ENCODE measurements at places on chromosomes 1 and 21. TPM values are rescaled to one million over a fixed set of nuclear protein-coding genes. Genes with fewer than 3 reads are reported as not detected.

ADAMTS1 gene
- total RNA-seq = 17.9 TPM

TRIM17 gene
- 0.72 TPM for total RNA-seq

PTGER3 gene
- 96.0 TPM for total RNA-seq

CDC20 gene
- total RNA-seq = 309 TPM

DFFA gene
- 49.7 TPM for total RNA-seq

ADAMTS4 gene
- total RNA-seq = 28.6 TPM

UBE2G2 gene
- total RNA-seq = 212 TPM

ARHGAP30 gene
- total RNA-seq = not detected

AMPD1 gene
- total RNA-seq = 0.19 TPM

CAPZB gene
- 214 TPM for total RNA-seq

HCN3 gene
- total RNA-seq = 12.2 TPM

ABCA4 gene
- 0.44 TPM for total RNA-seq

TP73 gene
- total RNA-seq = 10.0 TPM

COX20 gene
- total RNA-seq = 59.0 TPM

SPRR2A gene
- not detected for total RNA-seq

SPRR1B gene
- total RNA-seq = not detected

ATP6V1G3 gene
- 0.71 TPM for total RNA-seq

SLC30A10 gene
- not detected for total RNA-seq

ZBTB18 gene
- total RNA-seq = 15.2 TPM

PDPN gene
- total RNA-seq = 30.2 TPM

GFI1 gene
- total RNA-seq = 0.52 TPM

SLC6A17 gene
- not detected for total RNA-seq

HPDL gene
- 7.8 TPM for total RNA-seq

RNPC3 gene
- 20.1 TPM for total RNA-seq

KIF26B gene
- total RNA-seq = not detected

WNT3A gene
- total RNA-seq = not detected

NPL gene
- 6.9 TPM for total RNA-seq

LRRC38 gene
- not detected for total RNA-seq

NLRP3 gene
- total RNA-seq = not detected

CCDC30 gene
- total RNA-seq = 7.7 TPM

RNU1-1 gene
- 1,866 TPM for total RNA-seq

EEIG2 gene
- 15.7 TPM for total RNA-seq

C1orf226 gene
- 34.3 TPM for total RNA-seq

NPHS2 gene
- not detected for total RNA-seq

TMCC2 gene
- total RNA-seq = 2.2 TPM

TMPRSS2 gene
- not detected for total RNA-seq

NPPA gene
- total RNA-seq = not detected

CRNN gene
- not detected for total RNA-seq

CFAP74 gene
- total RNA-seq = not detected

NECTIN4 gene
- not detected for total RNA-seq

IL19 gene
- total RNA-seq = not detected

OR2L8 gene
- not detected for total RNA-seq

RHBDL2 gene
- total RNA-seq = not detected

HAO2 gene
- total RNA-seq = not detected

PM20D1 gene
- not detected for total RNA-seq

LRRC53 gene
- total RNA-seq = not detected

YY1AP1 gene
- total RNA-seq = 59.3 TPM

GNG4 gene
- 11.0 TPM for total RNA-seq

SHISA4 gene
- 2.6 TPM for total RNA-seq

ST6GALNAC5 gene
- total RNA-seq = not detected

ACTL8 gene
- 0.31 TPM for total RNA-seq
